Left cardiac atrium (tissue), 4 donors: ENCODE measurements at places on chromosomes 2 and 18. TPM values are rescaled to one million over a fixed set of nuclear protein-coding genes. Genes with fewer than 3 reads are reported as not detected.

DNA sequence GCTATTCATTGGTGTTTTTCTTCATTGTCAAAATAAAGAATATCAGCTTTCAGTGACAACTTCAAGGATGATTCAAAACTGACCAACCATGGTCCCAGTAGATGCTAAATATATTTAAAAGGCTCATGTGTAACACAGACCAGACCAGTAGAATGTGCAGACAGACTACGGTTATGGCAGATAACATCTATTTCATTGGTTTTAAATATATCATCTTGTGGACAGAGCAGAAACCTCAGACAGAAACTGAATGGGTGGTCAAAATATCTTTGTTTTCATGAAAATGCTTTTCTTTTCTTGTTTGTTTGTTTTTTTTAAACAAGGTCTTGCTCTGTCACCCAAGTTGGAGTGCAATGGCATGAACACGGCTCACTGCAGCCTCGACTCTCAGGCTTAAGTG, 107.4 kb upstream of the CREB1 start:
- DNase-seq: no peak

GRCh38 chr2:144239306-144239705, 280.6 kb downstream of the ZEB2 start:
- DNase-seq: no peak

- DNase-seq: no peak
These were observed 129.3 kb downstream of the ZNF236 start for GRCh38 chr18:76951456-76952247.

GRCh38 chr2:70830366-70830765, 5.2 kb downstream of the CD207 start:
- DNase-seq: peak; percentile 38

GRCh38 chr2:134458473-134458853, 204.6 kb downstream of the MGAT5 start:
- DNase-seq: no peak

CD8B2 gene
- not detected for total RNA-seq
